Urinary bladder (tissue), 4 donors: ENCODE measurements at places on chromosomes 3 and 15. TPM values are rescaled to one million over a fixed set of nuclear protein-coding genes. Genes with fewer than 3 reads are reported as not detected.

The CELF6 gene
- 3.0 TPM for polyA plus RNA-seq

The DPH3 gene
- polyA plus RNA-seq = 20.0 TPM

The PLSCR5 gene
- not detected for polyA plus RNA-seq

The WDR76 gene
- 3.1 TPM for polyA plus RNA-seq

The SLC51A gene
- polyA plus RNA-seq = 0.23 TPM

The SERPINI2 gene
- 0.08 TPM for polyA plus RNA-seq

The ZNF717 gene
- 4.3 TPM for polyA plus RNA-seq

The ERC2 gene
- 0.49 TPM for polyA plus RNA-seq

The WDR72 gene
- polyA plus RNA-seq = 0.10 TPM

The CATSPER2 gene
- polyA plus RNA-seq = 0.82 TPM

The MKRN3 gene
- polyA plus RNA-seq = 0.32 TPM

The NLGN1 gene
- 8.4 TPM for polyA plus RNA-seq

The MRPL46 gene
- 33.1 TPM for polyA plus RNA-seq

The CSPG5 gene
- 0.35 TPM for polyA plus RNA-seq

The STARD5 gene
- polyA plus RNA-seq = 15.9 TPM

The UPK1B gene
- polyA plus RNA-seq = 19.5 TPM

The RBMS3 gene
- polyA plus RNA-seq = 10.6 TPM

The ITPKA gene
- 2.0 TPM for polyA plus RNA-seq

The GPR87 gene
- polyA plus RNA-seq = 4.2 TPM

The RPL39L gene
- polyA plus RNA-seq = 21.2 TPM

The AADAC gene
- 0.94 TPM for polyA plus RNA-seq

The KBTBD8 gene
- polyA plus RNA-seq = 1.2 TPM

The ITIH1 gene
- 0.70 TPM for polyA plus RNA-seq

The CSTA gene
- polyA plus RNA-seq = 12.4 TPM

The IQCF5 gene
- not detected for polyA plus RNA-seq

The PIF1 gene
- polyA plus RNA-seq = 3.1 TPM

The PRR20G gene
- polyA plus RNA-seq = not detected

The VGLL3 gene
- polyA plus RNA-seq = 5.7 TPM

The GALNT15 gene
- polyA plus RNA-seq = 121 TPM

The FAIM gene
- 16.5 TPM for polyA plus RNA-seq

The MED12L gene
- polyA plus RNA-seq = 0.11 TPM

The ZBTB20 gene
- polyA plus RNA-seq = 1.5 TPM

The ZBTB11 gene
- 9.0 TPM for polyA plus RNA-seq

The SEMA5B gene
- polyA plus RNA-seq = 2.2 TPM

The MORF4L1 gene
- 392 TPM for polyA plus RNA-seq

The HESX1 gene
- 1.1 TPM for polyA plus RNA-seq
